Testis (tissue), 5 donors: ENCODE measurements at places on chromosomes 1 and 21.

GRCh38 chr1:28232558-28233263, at the start of gene DNAJC8:
TSS of gene DNAJC8 (minus strand) at chr1:28233029. CDS start at chr1:28232998, 31 bp downstream.
- DNase-seq: peak; percentile 99

DNA sequence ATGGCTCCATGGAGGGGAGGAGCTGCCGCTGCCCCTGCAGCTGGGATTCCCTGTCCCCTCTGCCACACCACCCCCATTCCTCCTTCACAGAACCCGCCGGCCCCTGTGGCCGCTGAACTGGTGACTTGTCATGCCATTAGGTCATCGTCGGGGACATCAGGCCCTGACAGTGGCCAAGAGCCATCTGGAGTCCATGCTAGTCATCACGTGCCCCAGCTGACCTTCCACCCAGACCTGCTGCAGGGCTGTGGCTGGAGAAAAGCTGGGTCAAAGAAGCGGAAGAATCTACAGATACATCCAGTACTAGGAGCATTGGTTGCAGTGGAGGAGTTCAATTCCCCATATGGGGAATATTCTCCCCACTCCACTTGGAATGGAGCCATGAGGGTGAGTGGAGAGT, 78.1 kb downstream of the KCNJ15 start:
- no peak for DNase-seq

GRCh38 chr1:78095593-78095992, 49.8 kb downstream of the GIPC2 start:
- DNase-seq: no peak

- DNase-seq: no peak
Observed at GRCh38 chr1:102595106-102595505, 513.2 kb downstream of the COL11A1 start.

DNA sequence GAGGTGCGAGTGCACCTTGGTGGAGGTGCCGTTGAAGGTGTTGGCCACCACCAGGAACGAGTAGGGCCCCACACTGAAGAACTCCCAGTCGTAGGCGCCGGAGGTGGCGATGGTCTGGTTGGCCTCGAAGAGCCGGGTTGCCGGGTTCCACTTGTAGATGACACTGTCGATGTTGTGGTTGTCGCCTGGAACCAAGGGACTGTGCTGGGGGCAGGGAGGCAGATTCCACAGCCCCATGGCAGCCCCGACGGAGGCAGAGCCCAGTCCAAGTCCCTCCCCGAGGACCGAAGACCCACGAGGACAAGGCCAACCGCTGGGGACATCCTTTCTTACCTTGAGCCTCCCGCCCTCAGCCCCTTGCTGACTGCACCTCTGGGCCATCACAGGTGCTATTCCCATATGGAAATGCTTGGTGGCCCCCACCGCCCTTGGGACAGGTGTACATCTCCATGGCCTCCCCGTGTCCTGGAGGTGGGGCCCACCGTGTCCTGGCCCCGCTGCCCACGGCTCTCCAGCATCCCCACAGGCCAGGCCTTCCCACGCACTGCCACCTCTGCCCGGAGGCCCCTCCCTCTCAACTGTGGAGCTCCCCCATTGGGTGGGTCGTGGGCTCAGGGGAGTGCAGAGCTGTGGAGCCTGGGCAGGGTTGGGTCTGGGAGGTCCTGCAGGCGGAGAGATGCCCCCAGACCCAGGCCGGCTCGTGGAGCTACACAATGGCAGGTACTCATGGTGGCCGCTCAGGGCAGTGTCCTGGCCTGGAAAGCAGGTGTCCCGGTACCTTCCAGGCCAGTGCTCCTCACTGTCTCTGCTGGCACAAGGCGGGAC, 17.9 kb downstream of the KRTAP10-1 start:
- no peak for DNase-seq

- no peak for DNase-seq
Observed at GRCh38 chr1:3986686-3987218, 86.7 kb upstream of the C1orf174 start.

DNA sequence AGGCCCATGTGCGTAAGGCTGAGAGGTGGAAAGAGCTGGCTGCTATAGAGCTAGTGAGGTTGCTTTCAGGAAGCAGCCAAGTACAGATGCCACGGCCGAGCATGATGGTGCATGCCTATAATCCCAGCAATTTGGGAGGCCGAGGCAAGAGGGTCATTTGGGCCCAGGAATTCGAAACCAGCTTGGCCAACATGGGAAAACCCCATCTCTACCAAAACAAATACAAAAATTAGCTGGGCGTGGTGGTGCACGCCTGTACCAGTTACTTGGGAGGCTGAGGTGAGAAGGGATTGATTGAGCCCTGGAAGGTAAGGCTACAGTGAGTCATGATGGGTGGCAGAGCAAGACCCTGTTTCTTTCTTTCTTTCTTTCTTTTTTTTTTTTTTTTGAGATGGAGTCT, 2.7 kb downstream of the CCDC24 start:
- no peak for DNase-seq

DNA sequence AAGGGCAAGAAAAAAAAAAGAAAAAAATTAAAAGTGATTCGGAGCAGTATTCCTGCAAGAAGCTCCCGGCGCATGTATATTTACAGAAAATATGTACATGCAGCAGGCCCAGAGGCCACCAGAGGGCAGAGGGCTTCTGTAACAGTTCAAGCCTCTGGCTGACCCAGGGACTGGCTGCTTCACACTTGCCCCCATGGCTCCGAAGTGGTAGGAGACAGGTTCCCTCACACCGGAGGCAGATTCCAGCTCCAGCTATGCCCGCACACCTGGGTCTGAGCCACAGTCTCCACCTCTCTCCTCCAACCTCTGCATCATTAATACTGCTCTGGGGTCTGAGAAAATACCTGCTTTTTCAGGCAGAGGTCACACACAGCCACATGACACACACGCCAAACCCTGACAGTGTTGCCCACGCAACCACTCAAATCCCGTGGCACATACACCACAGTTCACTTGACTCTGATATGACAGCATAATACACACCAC, 2.2 kb upstream of the ARHGAP30 start:
- DNase-seq: peak; percentile 76

GRCh38 chr1:199931666-199932377, 95.7 kb upstream of the NR5A2 start:
- DNase-seq: no peak

DNA sequence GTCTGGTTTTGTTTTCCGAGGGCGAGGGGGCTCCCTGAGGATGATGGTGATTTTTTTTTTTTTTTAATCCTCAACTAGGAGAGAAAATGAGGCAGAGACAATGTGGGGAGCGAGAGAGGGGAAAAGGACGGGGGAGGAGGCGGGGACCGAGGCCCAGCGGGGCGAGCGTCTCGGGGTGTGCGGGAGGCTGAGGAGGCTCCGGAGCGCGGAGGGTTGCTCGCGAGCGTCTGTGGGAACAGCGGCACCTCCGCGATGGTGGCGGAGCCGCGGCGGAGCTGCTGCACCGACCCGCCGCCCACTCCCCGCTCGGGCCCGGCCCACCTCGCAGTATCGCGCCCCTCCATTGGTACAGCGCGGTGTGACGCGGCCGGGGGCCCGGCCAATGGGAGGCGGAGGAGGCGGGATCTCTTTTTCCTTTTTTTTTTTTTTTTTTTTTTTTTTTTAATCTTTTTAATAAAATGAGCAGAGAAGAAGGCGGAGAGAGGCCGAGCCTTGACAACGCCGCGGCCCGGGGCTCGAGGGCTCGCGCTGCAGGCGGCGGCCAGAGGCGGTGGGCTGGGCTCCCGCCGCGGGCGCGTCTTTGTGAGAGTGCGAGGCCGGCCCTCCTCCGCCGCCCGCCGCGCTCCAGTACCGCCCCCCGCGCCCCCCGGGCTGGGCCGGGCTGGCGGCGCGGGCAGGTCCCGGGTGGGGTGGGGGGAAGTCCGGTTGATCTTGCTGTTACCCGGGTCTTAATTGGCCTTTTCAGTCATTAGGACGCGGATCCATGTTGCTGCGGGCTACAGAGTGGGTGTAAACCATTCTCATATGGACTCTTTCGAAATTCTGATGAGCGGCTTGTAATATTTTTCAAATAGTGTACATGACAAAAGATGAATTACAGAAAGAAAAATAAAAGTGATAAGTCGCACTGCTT, at the start of gene RERE:
Gene RERE (minus strand): TSS at position 229 of the 913 bp plus-strand sequence.
- DNase-seq: peak; percentile 94
